Liver (tissue), 10 donors: ENCODE measurements at places on chromosomes 3 and 15.

DNA sequence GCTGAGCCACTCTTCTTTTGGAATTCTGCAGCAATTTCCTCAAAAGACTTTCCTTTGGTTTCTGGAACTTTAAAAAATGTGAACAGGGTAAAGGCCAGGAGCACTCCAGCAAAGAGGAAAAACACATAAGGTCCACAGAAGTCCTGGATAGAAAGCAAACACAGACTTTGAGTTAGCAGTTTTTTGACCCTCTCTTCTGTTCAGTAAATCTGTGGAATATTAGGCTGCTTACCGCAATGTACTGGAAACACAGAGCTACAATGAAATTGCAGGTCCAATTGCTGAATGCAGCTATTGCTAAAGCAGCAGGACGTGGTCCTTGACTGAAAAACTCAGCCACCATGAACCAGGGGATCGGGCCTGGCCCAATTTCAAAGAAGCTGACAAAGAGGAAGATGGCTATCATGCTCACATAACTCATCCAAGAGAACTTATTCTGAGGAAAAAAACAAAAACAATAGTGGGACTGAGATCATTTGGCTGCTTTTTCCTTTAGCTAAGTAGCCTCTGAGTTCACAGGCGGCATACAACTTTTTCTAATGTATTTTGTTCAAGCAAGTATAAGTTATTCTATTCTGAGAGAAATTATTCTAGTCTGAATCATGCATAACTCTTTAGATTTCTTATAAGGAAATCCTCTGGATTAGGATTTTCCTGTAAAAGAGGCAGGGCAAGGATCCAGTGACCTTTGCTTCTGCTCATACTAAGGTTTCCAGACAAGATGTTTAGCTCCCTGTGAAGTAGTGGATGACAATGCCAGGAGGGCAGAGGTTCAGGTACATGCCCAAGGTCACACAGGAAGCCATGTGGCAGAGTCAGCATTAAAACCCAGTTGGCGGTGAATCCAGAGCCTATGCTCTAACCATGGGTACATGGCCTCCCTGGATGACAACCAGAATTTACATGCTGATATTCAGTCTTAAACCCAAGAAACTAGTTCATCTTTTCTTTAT, 28.3 kb downstream of the SLC2A2 start:
- H3K27ac ChIP-seq, result peak overlapping the region; percentile 69
- DNase-seq, result no peak
- H3K27me3 ChIP-seq, result no peaks in the 10 kb centered on the region
- H3K4me1 ChIP-seq, result peaks cover 7% of the 10 kb centered on the region
- H3K36me3 ChIP-seq, result no peaks in the 10 kb centered on the region

DNA sequence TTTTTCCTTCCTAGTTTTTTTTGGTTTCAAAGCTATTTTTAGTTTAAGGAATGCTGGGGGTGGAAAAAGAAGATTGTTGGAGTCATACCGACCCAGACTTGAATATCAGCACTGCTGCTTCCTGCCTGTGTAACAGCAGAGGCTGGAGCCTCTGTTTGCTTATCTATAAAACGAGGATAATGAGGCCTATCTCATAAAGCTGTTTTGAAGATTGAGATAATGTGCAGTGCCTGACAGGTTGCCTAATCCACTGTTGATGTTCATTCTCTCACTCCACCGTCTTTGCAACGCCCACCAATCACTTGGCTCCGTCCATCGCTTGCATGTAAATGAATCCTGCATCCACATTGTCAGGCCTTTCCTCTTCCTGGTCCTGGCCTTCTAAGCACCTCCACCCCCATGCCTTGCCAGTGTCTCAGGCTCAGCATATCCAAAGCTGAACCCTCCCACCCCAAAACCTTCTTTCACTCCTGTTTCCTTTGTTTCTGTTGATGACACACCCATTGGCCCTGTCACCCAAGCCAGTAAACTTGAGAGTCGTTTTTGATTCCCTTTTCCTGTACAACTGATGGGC, 94.9 kb downstream of the MEX3B start:
- no peak overlapping the region for H3K4me3 ChIP-seq
- H3K36me3 ChIP-seq, result no peaks in the 10 kb centered on the region
- no peak overlapping the region for H3K27ac ChIP-seq
- H3K27me3 ChIP-seq, result no peaks in the 10 kb centered on the region
- DNase-seq, result no peak

- no peaks in the 10 kb centered on the region for H3K36me3 ChIP-seq
- no peak overlapping the region for H3K4me3 ChIP-seq
- H3K27me3 ChIP-seq, result no peaks in the 10 kb centered on the region
- H3K27ac ChIP-seq, result no peak overlapping the region
Observed at GRCh38 chr15:42110367-42110766, 16.0 kb upstream of the PLA2G4D start.

DNA sequence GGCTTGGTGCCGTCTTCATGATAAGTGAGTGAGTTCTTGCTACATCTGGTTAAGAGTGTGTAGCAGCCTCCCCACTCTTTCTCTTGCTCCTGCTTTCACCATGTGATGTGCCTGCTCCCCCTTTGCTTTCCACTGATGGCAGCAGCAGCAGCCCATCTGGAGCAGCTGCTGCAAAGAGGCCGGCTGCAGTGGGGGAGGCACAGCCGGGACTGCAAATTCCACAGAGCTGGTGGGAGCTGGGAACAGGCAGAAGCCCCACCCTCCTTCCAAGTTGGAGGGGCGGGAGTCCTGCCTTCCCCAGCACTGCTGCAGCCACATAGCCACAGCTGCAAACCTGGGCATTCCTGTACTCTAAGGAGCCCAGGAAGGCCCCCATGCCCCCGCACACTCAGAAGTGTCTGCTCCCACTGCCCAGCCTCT, 62.8 kb upstream of the IMPG2 start:
- peaks cover 3% of the 10 kb centered on the region for H3K36me3 ChIP-seq
- no peak overlapping the region for H3K4me3 ChIP-seq
- no peak for DNase-seq
- no peaks in the 10 kb centered on the region for H3K4me1 ChIP-seq

DNA sequence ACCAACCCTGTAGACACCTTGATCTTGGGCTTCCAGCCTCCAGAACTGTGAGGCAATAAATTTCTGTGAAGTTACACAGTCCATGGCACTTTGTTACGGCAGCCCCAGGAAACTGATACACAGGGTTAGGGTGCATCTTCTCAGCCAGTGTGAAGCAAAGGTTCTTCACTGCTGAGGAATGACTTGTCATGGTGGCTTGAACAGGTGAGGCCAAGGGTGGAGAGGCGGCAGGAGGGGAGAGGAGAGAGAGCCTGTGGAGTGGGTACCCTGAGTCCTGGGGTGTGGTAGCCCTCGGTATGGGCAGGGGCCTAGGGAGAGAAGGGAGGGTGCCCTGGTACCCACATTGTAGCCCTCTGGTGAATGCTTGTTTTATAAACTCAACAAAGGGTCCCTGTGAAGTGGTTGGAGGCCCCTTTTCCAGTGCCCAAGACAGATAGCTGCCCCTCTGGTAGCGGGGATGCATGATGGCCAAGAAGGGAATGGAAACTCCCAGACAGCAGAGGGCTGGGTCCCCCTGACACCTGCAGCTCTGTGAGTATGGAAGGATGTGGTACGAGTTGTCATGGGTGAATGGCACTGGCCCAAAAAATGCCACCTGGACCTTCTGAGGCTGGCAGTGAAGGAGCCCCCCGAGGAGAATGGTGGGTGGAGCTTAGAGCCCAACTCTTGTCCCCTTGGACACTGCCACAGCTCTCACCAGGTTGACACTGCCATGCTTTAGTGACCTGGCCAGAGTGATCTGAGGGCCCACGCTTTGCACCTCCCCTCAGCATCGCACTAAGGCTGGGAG, 49.6 kb downstream of the SPSB4 start:
- H3K4me1 ChIP-seq, result no peaks in the 10 kb centered on the region
- H3K4me3 ChIP-seq, result no peak overlapping the region
- no peak for DNase-seq
- H3K27ac ChIP-seq, result no peak overlapping the region
- no peaks in the 10 kb centered on the region for H3K36me3 ChIP-seq

DNA sequence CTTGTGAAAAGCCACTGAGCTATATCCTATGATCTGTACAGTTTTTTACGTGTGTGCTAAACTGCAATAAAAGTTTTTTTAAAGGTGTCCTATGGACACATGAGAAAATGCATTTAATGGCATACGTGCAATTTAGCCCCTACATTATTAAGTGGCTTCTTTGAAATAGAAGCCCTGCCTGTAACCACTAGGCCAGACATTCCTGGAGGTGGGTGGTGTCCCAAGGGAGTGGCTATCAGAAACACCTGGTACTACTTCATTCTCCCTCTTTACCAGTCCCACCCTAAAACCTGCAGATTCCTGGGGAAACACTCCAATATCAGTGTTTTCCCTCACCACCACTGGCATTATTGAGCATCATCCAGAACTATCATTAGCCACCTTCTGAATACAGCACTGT, 100.0 kb downstream of the OXNAD1 start:
- H3K4me1 ChIP-seq, result no peaks in the 10 kb centered on the region
- DNase-seq, result no peak
- H3K27ac ChIP-seq, result no peak overlapping the region
- H3K27me3 ChIP-seq, result no peaks in the 10 kb centered on the region

GRCh38 chr3:102665183-102665582, 230.4 kb downstream of the ZPLD1 start:
- no peaks in the 10 kb centered on the region for H3K36me3 ChIP-seq
- no peak overlapping the region for H3K4me3 ChIP-seq
- no peaks in the 10 kb centered on the region for H3K27me3 ChIP-seq
- no peak overlapping the region for H3K27ac ChIP-seq

GRCh38 chr3:16402451-16402850, 111.0 kb downstream of the RFTN1 start:
- peaks cover 2% of the 10 kb centered on the region for H3K36me3 ChIP-seq
- no peak overlapping the region for H3K4me3 ChIP-seq
- no peak overlapping the region for H3K27ac ChIP-seq
- H3K4me1 ChIP-seq, result no peaks in the 10 kb centered on the region
- DNase-seq, result no peak
- H3K27me3 ChIP-seq, result no peaks in the 10 kb centered on the region

DNA sequence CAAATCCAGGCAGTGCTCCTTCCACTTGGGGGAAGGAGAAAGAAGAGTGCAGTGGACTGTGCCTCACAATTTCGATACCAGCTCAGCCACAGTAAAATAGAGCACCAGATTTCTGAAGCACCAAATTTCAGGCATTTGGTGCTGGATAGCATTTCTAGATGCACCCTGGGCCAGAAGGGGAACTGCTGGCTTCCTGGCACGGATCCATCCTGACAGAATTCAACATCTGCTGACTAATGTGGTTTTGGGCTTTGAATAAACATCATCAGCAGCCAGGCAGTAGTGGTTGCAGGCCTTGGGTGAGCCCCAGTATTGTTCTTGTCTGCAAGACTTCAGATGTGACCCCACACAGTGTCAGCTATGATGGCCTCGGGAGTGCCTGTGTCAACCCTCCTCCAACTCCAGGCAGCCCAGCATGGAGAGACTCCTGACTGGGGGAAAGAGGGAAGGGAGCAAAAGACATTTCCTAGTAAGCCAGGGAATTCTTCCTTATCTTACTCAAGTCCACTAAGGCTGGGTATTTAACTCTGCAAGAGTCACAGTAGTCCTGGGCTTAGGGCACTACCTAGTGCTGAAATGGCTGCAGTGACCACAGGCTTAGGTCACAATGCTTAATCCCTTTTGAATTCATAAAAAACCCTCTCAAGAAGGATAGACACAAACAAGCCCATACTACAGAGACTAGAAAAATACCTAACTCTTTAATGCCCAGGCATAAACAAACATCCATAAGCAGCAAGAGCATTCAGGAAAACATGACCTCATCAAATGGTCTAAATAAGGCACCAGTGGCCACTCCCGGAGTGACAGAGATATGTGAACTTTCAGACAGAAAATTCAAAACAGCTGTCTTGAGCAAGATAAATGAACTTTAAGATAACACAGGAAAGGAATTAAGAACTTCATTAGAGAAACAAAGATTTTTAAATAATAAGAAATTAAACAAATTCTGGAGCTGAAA, 74.7 kb downstream of the SPATA16 start:
- DNase-seq, result no peak
- no peaks in the 10 kb centered on the region for H3K36me3 ChIP-seq
- no peaks in the 10 kb centered on the region for H3K27me3 ChIP-seq
- no peak overlapping the region for H3K27ac ChIP-seq
- no peak overlapping the region for H3K4me3 ChIP-seq

- no peak overlapping the region for H3K4me3 ChIP-seq
- no peaks in the 10 kb centered on the region for H3K27me3 ChIP-seq
- no peak for DNase-seq
- peaks cover 6% of the 10 kb centered on the region for H3K4me1 ChIP-seq
Observed at GRCh38 chr3:12996181-12996506, 77.1 kb downstream of the IQSEC1 start.

GRCh38 chr3:15803921-15804320, 6.1 kb upstream of the ANKRD28 start:
- H3K27ac ChIP-seq, result no peak overlapping the region
- H3K4me3 ChIP-seq, result no peak overlapping the region
- no peaks in the 10 kb centered on the region for H3K4me1 ChIP-seq
- no peak for DNase-seq
- no peaks in the 10 kb centered on the region for H3K27me3 ChIP-seq
- H3K36me3 ChIP-seq, result no peaks in the 10 kb centered on the region

- no peak within 1 kb of the TSS for H3K4me3 ChIP-seq
- no peak within 1 kb of the TSS for H3K27ac ChIP-seq
- peaks cover 26% of the 10 kb centered on the region for H3K4me1 ChIP-seq
- H3K36me3 ChIP-seq, result no peaks in the 10 kb centered on the region
- no peak for DNase-seq
- H3K27me3 ChIP-seq, result no peaks in the 10 kb centered on the region
Observed at GRCh38 chr3:50268703-50269451, at the start of gene SEMA3B. Gene SEMA3B, plus strand, starts transcription at chr3:50269147. Its CDS starts 94 bp downstream, at chr3:50269241.

GRCh38 chr15:76376029-76376428, 39.5 kb downstream of the ISL2 start:
- H3K4me3 ChIP-seq, result no peak overlapping the region
- H3K4me1 ChIP-seq, result peaks cover 5% of the 10 kb centered on the region
- peaks cover 3% of the 10 kb centered on the region for H3K36me3 ChIP-seq

DNA sequence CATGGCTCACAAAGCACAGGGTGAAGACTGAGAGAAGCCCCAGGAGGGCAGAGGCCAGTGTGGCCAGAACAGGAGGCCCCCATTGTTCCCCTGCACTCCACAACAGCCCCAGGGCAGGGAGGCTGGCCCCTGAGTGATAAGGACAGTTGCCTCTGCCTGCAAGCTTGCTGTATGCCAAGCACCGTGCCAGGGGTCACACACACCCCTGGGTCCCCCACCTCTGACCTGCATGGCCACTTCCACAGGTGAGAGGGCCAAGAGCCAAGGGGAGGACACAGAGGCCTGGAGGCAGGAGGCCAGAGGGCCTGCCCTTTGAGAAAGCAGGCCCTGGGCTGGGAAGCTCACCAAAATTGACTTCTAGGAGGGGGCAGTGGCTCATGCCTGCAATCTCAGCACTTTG, 23.7 kb downstream of the ATRIP start:
- DNase-seq, result no peak
- H3K36me3 ChIP-seq, result no peaks in the 10 kb centered on the region
- H3K27me3 ChIP-seq, result no peaks in the 10 kb centered on the region
- peaks cover 48% of the 10 kb centered on the region for H3K4me1 ChIP-seq
